COLO829 (cell line): ENCODE measurements at places on chromosomes 2 and 18.

- DNase-seq: peak; percentile 22
Observed at GRCh38 chr2:210955591-210955990, 399.2 kb downstream of the CPS1 start.

- DNase-seq: no peak
Observed at GRCh38 chr2:171391532-171391931, 42.3 kb downstream of the METTL8 start.

DNA sequence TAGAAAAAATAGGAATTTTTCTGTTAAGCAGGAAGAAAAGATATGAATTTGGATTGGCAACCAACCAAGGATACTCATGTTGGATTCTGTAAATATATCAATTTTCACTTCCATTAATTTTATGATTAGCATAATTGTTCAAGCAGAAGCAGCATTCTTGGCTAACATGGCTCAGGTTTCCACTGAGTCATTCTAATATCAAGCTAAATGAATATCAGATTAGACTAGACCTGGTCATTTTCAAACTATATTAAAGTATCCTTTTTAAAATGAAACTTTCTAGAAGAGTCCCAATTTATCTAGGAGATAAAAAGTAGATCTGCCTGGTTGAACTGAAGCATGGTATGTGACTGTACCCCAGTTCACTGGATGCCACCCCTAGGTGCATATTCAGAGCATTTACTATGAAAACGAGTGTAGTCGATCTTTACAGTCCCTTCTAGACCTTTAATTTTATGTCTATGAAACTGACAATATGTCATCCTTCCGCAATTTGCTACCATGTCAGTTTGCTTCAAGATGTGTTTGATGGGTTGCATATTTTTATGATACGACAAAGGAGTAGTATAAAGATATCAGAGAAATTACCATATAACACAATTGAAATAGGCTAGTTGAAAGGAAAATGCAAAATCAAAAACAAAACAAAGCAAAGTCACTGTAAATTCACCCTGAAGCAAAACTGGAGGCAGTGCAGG lies 704.9 kb downstream of the ERBB4 start:
- DNase-seq: no peak

- no peak for DNase-seq
Observed at GRCh38 chr2:233025706-233026105, 6.8 kb upstream of the NEU2 start.

GRCh38 chr2:172558372-172558771 lies 2.5 kb downstream of the PDK1 start:
- no peak for DNase-seq

- no peak for DNase-seq
Observed at GRCh38 chr2:43984533-43984932, 11.3 kb downstream of the LRPPRC start.

GRCh38 chr2:188434018-188434417 lies 142.3 kb downstream of the GULP1 start:
- no peak for DNase-seq

- no peak for DNase-seq
Observed at GRCh38 chr2:68328901-68329300, 9.2 kb upstream of the CNRIP1 start.

- peak; percentile 8 for DNase-seq
Observed at GRCh38 chr2:57543211-57543610, 503.4 kb upstream of the VRK2 start.

- no peak for DNase-seq
Observed at GRCh38 chr2:242013771-242014170, 144.2 kb downstream of the RTP5 start.

GRCh38 chr2:52805901-52806410 lies 961.6 kb upstream of the CHAC2 start:
- no peak for DNase-seq

GRCh38 chr2:73282924-73283544 lies 1.2 kb downstream of the FBXO41 start:
- DNase-seq: no peak

DNA sequence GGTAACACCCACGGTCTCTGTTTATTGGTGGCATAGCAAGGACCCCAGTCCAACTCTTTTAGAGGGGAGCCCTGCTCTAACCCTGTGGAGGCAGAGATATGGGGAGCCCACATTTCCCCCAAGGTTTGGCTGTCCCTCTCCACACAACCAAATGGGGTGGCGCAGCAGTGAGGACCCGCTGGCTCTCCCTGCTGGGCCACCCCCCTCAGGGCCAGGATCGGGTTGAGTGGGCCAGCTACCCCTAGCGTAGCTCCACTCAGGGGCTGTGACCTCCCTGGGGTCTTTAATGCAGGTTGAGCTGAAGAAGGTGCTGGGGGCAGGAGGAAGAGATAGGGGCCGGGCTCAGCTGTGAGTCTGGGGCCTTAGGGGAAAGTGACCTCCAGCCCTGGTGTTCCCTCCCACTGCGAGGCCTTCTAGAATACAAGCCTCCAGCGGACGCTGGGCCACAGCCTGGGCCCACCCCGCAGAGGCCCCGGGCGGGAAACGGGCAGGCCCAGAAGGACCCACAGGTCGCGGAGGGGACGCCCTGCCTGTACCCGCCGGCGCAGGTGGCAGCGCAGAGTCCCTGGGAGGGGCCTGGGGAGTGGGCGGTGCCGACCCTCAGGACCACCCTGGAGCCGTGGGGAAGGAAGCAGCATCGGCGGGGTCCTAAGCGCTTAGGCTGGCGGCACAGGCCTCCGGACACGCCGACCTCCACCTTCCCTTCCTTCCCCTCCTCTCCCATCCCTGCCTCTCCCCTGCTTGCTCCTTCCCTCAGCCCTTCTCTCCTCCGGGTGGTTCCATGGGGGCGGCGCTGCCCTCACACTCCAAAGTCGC lies 9.6 kb downstream of the CROCC2 start:
- no peak for DNase-seq

GRCh38 chr2:229416116-229416694 lies 145.1 kb upstream of the PID1 start:
- DNase-seq: no peak

- DNase-seq: no peak
Observed at GRCh38 chr2:65146078-65146477, 16.2 kb upstream of the RAB1A start.

GRCh38 chr2:208356846-208357574 lies 49.6 kb upstream of the PTH2R start:
- DNase-seq: no peak

- no peak for DNase-seq
Observed at GRCh38 chr2:45862843-45863242, 211.4 kb downstream of the PRKCE start.

GRCh38 chr2:146730882-146731281 lies 1113.9 kb upstream of the ACVR2A start:
- no peak for DNase-seq
